ENCODE measurements at places on chromosomes 7 and 10. TPM values are rescaled to one million over a fixed set of nuclear protein-coding genes. Genes with fewer than 3 reads are reported as not detected.

Gene IQUB
- polyA plus RNA-seq, result 0.13 TPM

Gene TSPAN33
- 5.9 TPM for polyA plus RNA-seq

DNA sequence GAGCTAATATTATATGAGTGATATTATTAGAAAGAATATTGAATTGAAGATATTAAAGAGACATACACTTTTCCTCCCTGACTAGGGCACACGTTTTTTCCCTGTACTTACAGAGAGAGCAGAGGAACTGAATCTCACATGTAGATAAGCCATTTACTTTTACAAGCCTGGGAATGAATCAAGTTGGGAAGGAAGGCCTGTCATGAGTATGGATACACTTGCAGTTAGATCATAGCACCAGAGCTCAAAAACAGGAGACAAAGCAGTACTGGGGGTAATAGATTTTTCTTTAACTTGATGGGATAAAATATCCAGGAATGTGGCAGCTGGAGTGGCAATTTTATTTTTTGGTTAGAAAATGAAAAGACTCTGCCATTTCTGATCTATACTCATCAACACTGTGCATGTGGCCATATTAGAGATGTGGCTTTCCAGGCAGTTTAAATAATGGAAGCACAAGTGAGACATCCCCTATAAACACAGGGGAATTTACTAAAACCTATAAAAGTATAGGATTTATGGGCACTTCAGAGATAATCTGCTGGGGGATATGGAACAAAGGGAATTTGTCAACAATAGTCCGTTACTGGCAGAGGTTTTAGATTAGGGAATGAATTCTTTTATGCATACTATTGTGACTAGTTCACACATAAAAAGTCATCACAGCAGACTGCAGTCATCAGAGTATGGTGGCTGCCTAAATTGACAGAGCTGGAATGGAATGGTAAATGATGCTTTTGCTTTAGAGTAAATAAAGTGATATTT, 657.7 kb upstream of the MBL2 start:
- no peak overlapping the region for H3K4me3 ChIP-seq
- H3K27me3 ChIP-seq, result no peaks in the 10 kb centered on the region
- H3K4me1 ChIP-seq, result no peaks in the 10 kb centered on the region
- no peak overlapping the region for H3K27ac ChIP-seq
- H3K36me3 ChIP-seq, result no peaks in the 10 kb centered on the region

Gene ADAM12
- polyA plus RNA-seq, result 0.07 TPM

- no peak overlapping the region for H3K4me3 ChIP-seq
- H3K36me3 ChIP-seq, result no peaks in the 10 kb centered on the region
- no peak for DNase-seq
- H3K4me1 ChIP-seq, result no peaks in the 10 kb centered on the region
- peaks cover 18% of the 10 kb centered on the region for H3K27me3 ChIP-seq
- no peak overlapping the region for H3K27ac ChIP-seq
These were observed 4.6 kb upstream of the GDF10 start for GRCh38 chr10:47295411-47295810.

Data from heart right ventricle (tissue), 16 donors.